ENCODE measurements at places on chromosomes 3 and 15.

DNA sequence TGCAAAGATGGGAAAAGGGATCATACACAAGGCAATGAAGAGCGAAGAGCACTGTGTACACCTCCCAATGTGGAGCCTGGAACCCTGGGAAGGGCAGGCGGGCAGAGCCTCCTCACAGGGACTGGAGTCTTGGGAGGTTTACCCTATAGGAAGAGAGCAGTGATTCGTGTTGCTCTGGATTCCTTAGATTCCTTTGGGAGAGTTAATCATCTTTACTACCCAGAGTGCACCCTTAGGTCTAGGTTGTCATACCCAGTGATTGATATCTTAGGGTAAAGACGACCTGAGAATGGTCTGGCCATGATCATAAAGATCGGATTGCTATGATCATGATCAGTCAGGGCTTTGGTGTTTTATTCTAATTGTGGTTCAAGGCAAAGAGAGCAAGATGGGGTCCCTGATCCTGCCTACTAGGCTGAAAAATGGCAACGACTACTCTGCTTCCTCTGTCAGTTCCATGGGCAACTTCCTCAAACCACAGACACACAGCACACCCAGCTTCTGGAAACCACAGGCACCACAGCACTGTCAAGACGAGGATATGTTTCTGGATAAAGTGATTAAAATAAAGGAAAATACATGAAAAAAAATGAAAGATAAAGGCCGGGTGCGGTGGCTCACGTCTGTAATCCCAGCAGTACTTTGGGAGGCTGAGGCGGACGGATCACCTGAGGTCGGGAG lies 20.4 kb upstream of the MAP6D1 start:
- DNase-seq, result no peak

DNA sequence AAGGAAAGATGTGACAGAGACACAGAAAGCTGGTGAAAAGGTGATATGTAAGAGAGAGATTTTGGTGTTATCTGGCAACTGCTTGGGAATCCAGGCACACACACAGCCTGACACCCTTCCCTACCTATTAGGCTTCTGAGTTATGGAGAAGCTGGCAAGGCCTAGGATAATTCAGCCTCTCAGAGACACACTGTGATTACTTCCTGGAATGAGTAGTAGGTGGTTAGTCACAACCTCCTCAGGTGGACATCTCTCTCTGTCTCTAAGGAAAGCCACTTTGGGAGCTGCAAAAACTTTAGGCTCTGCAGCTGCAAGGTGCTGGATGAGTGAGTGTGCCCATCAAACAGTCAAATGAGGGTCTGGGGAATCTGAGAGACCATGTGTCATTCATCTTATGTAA lies 201.9 kb downstream of the PDCD6IP start:
- DNase-seq, result no peak

DNA sequence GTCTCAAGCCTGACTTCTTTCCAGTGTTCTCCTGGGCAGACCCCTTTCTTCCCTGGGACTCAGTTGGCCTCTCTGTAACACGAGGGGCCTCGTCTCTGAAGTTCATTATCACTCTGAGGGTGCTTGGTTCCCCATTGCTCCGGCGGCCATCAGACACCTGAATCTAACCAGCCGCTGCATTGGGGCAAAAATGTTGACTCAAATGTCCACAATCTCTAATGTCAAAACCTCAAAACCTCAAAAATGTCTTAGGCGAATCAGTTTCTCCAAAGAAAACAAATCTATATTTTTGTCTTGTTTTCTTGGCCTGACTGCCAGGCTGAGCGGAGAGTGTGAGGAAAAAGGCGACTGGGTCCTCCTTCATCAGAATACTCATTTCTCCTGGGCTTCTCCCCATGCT lies 220.7 kb downstream of the VPS13C start:
- DNase-seq, result no peak

DNA sequence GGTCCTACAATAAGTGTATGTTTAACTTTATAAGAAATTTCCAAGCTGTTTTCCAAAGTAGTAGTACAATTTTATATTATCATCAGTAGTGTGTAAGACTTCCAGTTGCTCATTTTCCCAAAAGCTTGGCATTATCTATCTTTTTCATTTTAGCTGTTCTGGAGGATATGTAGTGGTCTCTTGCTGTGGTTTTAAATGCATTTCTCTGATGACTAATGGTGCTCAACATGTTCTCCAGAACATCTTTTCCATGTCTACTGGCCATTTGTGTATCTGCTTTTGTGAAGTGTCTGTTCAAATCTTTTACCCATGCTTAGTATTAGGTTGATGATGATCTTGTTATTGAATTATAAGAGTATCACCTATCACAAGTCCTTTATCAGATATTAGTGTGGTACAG lies 13.3 kb downstream of the BCL2A1 start:
- DNase-seq, result no peak

DNA sequence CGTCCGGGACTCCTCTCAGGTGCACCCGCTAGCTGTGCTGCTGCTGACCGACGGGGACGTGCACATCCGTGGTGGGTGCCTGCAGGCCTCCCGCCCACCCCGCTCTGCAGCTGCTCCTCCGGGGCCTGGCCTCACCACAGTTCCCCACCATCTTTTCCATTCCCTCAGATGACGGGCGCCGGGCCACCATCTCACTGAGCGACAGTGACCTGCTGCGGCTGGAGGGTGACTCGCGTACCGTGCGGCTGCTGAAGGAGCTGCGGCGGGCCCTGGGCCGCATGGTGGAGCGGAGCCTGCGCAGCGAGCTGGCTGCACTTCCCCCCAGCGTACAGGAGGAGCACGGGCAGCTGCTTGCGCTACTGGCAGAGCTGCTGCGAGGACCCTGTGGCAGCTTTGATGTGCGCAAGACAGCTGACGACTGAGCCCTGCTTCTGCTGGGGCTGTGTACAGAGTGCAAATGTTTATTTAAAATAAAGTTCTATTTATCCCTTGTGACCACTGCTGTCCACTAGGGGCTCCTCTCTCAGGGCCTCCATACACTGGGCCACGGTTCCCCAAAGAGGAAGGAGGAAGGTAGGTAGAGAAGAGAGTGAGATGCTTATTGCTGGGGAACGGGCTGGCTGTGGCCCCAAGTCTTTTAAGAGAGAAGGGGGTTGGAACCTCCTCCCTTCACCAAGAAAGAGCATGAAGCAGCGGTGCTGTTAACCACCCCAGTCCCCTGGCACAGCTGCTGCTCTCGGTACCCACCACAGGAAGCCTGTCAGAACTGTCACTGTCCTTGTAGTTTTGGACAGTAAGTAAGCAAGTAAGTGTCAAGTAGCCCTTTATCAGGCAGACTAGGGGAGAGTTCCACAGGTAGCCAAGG lies 47.0 kb downstream of the DHX30 start:
- no peak for DNase-seq

GRCh38 chr3:41219424-41219823 lies 20.1 kb downstream of the CTNNB1 start:
- no peak for DNase-seq

GRCh38 chr3:24264748-24265158 lies 229.9 kb downstream of the THRB start:
- no peak for DNase-seq

DNA sequence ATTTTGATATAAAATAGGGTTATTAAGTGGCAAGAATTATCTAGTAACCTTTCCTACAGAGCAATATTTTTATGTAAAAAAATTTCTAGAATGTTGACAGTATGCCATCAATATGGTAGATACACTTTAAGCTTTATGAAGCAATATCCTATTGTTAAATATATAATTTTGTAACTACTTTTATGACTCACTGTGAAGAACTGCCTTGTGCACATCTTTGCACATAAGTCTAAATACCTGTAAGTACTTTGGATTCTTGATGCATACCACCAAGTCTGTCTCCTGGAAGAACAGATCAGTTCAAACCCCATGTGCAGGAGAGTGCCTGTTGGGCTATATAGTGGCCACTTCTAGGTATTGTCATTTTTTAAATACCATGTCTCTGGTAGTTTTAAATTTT lies 205.7 kb upstream of the EIF1B start:
- no peak for DNase-seq

- no peak for DNase-seq
Measured at GRCh38 chr3:118408431-118408830, 626.2 kb downstream of the IGSF11 start.

DNA sequence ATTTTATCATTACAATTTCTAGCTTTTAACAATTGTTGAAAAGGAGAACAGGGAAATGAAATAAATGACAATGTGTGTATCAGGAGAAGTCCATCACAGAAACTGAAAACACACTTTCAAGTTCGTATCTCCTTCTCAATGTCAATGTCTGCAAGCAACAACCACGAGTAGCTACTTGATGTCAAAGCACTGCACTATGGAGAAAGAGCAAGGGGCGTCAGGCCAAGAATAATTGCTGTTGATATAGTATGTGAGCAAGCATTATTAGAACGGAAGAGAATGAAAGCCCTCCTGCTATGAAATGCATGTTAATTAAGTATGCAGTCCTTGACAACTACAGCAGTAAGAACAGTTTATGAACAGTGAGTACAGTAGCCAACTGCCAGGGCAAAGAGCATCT lies 1250.1 kb downstream of the ZPLD1 start:
- no peak for DNase-seq

DNA sequence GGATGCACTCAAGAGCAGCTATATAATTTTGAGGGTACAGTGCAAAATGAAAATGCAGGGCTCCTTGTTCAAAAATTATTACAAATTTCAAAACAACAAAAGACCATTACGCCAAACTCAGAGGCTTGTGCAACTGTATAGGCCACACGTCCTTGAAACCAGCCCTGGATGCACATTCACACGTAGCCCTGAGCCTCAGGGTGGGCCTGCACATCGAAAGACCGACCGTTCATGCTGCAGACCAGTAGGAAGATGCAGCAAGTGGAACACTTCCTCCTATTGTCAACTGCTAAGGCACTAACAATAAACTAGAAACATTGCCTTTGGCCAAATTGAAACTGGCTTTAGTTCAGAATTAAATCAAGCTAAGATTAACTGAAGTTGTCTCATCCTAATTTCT lies 174.7 kb downstream of the SHOX2 start:
- no peak for DNase-seq

GRCh38 chr3:142263112-142263511 lies 37.7 kb upstream of the GK5 start:
- no peak for DNase-seq

DNA sequence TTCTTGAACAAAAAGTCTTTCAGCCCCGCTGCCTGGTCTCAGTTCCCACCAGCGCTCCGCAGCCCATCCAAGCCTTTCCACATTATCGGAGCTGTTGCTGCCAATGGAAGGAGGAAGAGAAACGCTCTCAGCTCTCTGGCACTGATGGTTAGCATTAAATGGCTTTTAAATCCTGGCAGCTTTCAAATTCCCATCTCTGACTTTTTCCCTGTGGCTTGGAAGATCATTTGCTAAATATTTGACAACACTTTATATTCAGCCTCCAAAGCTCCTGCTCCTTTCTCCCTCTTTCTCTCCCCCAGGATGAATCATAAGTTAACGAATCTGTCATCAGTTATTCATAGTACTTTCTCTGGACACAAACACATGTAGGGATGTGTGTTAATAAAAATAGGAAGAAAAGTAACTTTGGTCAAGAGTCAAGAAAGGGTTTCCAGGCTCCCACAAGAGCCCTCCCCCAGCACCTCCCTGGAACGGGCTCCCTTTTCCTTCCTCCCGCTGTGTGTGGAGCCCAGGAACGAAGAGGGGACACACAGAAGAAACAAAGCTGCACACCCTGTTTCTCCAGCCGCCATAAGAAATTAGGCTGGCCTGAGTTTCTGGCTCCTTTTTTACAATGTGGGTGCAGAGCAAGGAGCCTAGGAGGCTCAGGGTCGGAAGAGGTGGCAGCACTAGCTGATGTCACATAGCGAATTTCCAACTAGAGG lies 47.6 kb upstream of the TSEN2 start:
- no peak for DNase-seq

DNA sequence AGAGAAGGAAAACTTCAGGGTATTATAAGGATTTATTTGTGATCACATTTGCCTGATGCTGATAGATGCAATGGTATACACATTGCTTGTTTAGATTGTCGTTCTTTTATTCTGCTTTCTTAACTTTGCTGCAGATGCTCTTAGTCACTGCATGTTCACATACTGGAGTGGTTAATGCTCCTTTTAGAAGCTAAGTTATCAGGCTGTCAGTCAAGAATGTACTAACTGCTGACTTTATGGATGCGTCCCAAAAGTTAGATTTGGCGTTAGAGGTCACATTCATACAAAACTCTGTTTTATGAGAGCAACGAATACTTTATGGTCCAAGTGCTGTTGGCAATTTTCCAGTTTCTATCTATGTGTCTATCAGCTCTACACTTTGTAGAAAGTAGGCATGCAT lies 160.7 kb downstream of the BBX start:
- no peak for DNase-seq

DNA sequence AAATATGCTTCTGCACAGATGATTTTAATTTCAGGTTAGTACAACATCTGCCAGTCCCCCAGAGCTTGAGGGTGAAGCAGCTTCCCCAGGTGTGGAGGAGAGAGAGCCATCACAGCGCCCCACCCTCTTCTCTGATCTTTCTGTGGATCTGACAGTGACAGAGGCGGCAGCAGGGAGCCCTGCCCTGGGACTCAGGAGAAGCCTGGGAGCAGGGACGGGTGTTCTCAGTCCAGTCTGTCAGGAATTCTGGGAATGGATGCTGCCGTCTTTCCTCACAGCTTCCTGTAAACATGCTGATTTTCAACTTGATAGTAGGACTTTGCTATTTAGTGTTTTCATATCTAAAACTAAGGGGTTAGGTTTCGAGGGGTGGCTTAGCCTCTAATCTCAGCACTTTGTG lies 11.4 kb upstream of the RAB8B start:
- DNase-seq, result no peak

- no peak for DNase-seq
Measured at GRCh38 chr15:33813891-33814290, 154.4 kb upstream of the CHRM5 start.

- DNase-seq, result no peak
Measured at GRCh38 chr3:152377184-152377570, 108.4 kb downstream of the MBNL1 start.

GRCh38 chr3:97138914-97139541 lies 324.6 kb downstream of the EPHA6 start:
- DNase-seq, result no peak

DNA sequence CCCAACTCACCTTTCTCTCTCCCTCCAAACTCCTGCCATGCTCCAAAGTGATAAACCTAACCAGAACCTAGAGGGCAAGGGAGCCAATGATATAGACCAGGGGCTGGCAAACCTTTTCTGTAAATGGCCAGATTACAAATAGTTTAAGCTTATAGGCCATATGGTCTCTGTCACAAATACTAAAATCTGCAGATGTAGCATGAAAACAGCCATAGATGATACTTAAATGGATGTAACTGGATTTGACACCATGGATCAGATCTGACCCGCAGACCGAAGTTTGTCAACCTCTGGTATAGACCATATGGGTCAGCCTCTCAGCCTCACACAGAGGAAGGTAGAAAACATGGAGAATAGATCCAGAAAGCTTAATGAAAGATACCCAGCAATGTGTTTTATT lies 165.2 kb upstream of the STT3B start:
- no peak for DNase-seq

DNA sequence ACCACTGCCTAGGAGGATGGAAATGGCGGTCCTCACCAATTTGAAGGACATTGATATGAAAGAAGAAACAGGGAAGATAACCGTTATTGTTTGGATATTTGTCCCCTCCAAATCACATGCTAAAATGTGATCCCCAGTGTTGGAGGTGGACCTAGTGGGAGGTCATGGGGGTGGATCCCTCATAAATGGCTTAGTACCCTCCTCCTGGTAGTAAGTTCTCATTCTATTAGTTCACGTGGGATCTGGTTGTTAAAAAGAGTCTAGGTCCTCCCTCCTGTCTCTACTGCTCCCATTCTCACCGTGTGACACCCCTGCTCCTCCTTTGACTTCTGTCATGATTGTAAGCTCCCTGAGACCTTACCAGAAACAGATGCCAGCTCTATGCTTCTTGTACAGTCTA lies 30.5 kb downstream of the TLNRD1 start:
- no peak for DNase-seq

Data from NCI-H774 (cell line).